Ammon's horn (tissue), 1 donor: ENCODE measurements at places on chromosomes 7 and 10.

GRCh38 chr10:21432266-21432665, 93.2 kb downstream of the SKIDA1 start:
- no peak for DNase-seq

DNA sequence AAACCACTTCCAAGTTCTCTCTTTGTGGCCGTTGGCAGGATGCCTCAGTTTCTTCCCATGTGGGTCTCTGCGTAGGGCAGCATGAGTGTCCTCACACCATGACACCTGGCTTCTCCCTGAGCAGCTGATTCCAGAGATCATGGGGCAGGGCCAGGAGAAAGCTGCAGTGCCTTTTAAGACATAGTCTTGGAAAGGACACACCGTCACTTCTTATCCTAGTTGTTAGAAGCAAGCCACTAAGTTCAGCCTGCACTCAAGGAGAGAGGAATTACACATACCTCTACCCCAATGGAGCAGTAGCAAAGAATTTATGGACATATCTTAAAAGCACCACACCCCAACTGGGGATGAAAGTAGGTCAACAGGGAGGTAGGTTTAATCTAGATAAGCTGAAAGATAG, 16.4 kb downstream of the NODAL start:
- no peak for DNase-seq

- no peak for DNase-seq
These were observed 83.0 kb downstream of the ABCB5 start for GRCh38 chr7:20698469-20698868.

GRCh38 chr10:62589689-62590088, 214.8 kb upstream of the ADO start:
- no peak for DNase-seq

DNA sequence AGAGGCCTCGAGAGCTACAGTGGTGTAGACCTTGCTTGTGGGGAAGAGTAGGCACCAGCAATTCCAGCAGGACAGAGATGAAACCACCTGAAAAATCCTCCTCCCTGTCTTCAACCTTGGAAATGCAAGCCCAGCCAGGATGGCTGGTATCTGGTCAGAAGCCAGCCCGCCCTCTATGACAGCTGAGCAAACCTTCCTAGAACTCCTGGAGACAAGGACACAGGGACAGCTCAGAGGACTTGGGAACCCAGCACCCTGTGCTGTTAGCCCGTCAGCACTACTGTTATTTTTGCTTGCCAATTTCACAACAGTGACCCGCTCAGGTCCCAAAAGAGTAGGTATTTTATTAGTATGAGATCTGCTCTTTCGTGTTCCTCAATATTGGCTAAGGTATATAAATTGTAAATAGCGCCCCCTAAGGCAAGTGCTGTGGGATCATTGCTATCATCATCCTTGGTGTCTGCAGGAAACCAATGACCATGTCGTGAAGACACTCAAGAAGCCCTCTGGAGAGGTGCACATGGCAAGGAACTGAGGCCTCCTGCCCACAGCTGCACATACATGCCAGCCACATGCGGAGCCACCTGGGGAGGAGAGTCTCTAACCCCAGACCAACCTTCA, 156.5 kb upstream of the CHST15 start:
- no peak for DNase-seq

DNA sequence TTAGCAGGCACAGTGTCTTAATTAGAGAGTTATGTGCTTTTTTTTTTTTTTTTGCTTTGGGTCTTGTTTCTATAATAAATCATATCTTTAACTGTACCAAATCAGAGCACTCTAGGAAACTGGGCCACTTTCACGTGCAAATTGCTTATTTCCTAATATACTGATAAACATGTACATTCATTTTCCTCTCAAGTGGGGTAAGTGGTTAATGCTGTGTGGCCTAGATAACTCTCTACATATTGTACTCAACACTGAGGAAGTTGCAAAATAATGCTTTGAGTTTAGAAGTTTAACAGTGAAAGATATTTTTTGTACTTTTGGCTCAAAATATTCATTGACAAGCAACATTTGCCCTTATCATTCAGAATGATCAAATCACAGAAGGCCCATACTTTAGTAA, 115.9 kb upstream of the IFRD1 start:
- no peak for DNase-seq

- peak; percentile 34 for DNase-seq
These were observed 115.2 kb downstream of the ZFAND4 start for GRCh38 chr10:45557275-45557905.

DNA sequence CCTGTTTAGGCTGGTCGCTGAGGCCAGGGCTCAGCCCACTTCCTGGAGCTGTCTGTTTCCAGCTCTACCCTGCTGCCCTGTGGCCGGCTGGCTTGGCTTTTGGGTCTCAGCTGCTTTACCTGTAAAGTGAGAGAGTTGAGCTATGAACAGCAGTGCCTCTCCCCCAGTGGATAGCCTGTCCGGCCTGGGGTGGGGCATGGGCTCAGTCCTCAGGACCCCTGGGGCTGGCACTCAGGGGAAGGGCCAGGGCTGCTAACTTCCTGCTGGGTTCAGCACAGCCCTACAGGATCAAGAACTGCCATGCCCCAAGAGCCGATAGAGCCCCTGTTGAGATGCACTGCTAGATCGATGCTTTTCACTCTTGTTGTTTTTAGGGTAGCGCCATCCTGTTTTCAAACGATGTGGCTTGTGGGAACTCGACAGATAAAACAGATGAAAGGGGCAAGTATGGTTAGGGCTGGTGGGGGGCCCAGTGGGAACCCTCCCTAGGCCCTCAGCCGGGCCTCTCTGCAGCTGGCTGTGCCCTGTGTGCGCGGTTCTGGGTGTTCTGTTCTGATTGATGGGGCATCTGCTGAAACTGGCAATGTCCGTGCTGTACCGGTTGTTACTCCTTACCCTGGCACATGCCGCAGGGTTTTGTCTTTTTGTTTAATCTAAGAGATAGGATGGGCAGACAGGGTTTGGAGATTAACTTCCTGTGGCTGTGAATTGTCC, 10.0 kb upstream of the SFRP5 start:
- no peak for DNase-seq

- no peak for DNase-seq
These were observed 599.6 kb downstream of the INHBA start for GRCh38 chr7:41103331-41103730.

DNA sequence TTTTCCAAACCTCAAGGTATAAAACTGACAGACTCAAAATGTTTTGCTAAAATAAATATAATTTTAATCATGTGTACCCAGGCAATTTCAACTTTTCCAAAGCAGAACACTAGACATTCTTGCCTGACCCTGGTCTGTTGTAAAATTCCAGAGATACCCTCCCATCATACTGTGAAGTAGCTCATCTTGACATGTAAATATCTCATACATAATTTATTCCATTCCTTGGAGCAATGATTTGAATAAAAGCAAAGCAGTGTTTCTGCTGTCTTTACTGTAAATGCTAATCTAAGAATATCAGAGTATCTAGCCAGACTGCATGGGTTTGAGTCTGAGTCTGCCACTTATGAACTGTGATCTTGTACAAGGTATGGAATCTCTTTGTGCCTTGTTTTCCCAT, 68.9 kb downstream of the TES start:
- DNase-seq = no peak

DNA sequence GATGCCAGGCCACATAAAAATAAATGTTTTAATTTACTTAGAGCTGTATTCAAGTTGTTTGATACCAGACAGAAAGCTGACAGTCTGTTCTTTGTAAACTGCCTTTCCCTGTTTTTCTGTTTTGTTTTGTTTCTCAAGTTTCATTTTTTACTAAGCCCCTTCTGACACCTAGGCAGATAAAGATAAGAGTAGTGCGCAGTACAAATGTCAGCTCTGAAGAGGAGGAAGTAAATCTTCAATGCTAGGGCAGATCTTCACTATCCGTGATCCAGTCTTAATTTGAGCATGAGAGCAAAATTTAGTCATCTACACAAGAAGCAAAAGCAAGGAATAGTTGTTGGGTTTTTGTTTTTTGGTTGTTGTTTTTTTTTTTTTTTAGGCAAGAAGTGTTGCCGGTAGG, 27.3 kb downstream of the MTURN start:
- no peak for DNase-seq

DNA sequence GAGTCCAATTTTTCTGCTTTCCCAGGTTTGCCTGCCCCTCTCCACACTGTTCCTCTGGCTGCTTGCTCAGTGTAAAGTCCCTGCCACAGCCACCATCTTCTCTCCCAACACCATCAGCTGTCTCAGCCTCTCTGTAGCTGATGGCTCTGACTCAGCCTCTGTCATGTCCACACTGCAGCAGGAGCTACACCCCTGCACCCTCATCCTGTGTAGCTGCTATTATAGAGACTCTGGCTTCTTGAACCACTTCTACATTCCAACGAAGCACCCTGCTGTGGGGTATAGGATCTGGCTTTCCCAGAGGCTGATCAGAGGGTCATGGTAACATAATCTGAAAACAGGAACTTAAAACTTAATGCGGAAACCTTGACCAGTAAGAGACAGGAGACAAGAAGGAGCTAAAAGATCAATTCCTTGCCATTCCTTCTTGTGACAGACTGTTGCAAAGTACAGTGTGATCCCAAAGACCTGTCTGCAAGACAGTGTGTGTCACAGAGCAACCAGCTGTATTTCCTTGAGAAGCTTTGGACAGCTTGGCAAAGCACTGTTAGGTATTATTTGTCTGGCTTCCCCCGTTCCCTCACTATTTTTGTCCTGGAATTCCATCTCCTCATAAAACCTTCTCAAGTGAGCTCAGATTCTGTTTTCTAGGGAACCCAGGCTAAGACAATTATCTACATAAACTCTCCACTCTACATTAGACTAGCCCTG, 42.3 kb downstream of the NRCAM start:
- no peak for DNase-seq

DNA sequence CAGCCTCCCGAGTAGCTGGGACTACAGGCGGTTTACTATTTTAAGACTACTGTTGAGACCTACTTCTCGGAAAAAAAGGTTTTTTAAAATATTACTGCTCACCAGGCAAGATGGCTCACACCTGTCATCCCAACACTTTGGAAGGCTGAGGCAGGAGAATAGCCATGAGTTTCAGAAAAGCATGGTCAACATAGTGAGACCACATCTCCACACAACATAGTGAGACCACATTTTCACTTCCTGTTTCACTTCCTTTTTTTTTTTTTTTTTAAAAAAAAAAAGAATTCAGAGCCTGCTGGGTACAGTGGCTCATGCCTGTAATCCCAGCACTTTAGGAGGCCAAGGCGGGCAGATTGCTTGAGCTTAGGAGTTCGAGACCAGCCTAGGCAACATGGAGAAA, 46.5 kb downstream of the SVOPL start:
- no peak for DNase-seq

- DNase-seq = no peak
These were observed 85.9 kb upstream of the TRIM24 start for GRCh38 chr7:138374119-138374693.

GRCh38 chr7:1761774-1762173, 91.7 kb downstream of the ELFN1 start:
- no peak for DNase-seq

DNA sequence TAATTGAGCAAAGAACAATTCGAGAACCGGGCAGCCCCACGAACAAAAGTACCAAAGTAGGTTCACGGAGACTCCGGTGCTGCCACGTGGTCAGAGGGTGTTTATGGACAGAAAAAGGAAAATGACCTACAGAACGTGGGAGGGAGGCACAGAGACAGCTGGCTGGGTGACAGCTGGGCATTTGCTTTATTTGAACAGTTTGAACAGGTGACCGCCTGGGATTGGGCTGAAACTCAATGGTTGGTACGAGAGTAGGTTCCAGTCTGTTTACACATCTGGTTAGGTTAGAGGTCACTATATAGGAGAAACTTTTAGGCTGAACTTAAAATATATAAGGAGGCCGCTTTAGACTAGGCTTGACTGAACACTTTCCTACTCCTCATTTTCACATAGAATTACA, 50.6 kb upstream of the CELF2 start:
- DNase-seq = no peak

DNA sequence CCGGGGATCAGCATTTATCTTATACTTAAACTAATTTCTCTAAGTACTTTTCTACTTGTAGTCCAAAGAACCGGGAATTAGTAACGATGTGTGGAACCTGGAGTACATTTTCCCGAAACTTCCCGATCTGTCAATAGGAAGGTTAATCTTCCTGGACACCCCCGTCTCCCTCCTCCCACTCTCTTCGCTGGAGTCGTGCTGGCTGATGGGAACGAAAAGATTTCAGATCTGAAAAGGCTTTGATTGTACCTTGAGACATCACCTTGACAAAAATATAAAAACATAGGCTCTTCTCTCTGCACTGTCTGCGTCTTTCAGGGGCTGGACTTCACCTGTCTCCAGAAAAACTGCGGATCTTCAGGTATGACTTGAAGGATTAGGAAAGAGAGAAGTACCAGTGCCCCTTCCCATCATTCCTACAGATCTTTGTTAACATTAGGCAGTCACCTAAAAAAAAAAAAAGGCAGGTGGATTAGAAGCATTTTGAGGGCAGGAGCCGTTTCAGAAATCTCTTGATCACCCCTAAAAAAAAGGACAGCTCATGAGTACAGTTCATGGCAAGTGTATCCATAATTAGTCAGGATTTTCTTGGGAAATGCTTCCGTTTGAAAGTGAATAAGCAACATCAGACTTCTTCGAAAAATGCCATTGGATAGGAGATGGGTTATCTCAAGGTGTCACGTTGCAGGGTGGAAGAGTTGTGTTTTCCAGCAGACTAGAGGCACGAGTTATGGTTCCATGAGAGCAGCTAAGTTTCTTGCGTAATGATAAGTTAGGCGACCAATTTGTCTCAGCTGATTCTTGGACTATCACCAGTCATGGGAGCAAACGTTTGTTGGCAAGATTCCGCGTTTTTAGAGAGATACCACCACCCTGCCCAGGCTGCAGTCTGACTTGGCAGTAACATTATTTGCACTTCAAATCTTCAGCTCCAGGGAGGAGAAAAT, 7.8 kb upstream of the BAMBI start:
- DNase-seq = no peak

- DNase-seq = peak; percentile 13
These were observed 104.2 kb upstream of the CDCA7L start for GRCh38 chr7:22049766-22050500.

DNA sequence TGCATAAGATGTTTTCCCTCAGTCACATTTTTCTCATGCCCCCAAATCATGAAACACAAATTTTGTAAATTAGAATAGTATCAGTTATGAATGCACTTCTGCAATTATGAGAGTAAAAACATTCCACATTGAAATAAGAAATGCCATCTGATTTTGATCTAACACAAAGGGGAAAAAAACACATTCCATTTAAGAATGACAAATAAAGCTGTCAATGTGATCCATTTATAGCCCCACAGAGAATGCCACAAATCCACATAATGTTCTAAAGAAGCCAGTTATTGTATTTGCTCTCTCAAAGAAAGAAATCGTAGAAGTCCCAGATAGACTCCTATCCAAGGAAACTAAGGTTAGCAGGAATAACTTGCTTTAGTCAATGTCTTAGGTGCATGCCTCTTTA, 48.7 kb upstream of the RHOBTB1 start:
- no peak for DNase-seq
